ENCODE measurements at places on chromosomes 3 and 15.

- no peak for DNase-seq
These were observed 103.9 kb upstream of the AKAP13 start for GRCh38 chr15:85276508-85276907.

- DNase-seq: no peak
These were observed 26.5 kb downstream of the PLOD2 start for GRCh38 chr3:146134348-146135117.

DNA sequence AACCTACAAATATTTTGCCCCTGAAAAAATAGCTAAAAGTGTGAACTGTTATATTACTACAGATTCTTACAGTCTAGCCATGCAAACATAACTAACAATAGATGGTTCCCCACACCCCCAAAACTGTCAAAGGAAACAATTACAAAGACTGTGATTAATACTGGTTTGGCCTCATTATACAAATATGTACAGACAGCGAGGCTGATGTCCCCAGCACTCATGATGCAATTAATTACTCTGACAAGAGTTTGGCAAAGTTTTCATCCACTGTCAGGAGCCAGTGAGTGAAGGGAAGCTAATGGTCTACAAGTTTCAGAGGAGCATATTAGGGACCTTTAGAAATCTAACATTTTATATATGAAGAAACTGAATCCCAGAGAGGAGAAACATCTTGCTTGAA, 61.0 kb downstream of the HMG20A start:
- no peak for DNase-seq

GRCh38 chr3:52088445-52089367, 32.3 kb upstream of the DUSP7 start:
- DNase-seq: no peak

- DNase-seq: no peak
These were observed 140.8 kb downstream of the SMAD6 start for GRCh38 chr15:66842710-66843441.

Data from stimulated activated CD4-positive, alpha-beta T cell treated with anti-CD3 and anti-CD28 coated beads, Interleukin-1b, Interleukin-23, amount 100 ng/mL, for 1 hour (primary cell).